ENCODE measurements at places on chromosomes 6 and 20.
A peak's percentile ranks its signal among the peaks of the same experiment; 100 is the strongest.

DNA sequence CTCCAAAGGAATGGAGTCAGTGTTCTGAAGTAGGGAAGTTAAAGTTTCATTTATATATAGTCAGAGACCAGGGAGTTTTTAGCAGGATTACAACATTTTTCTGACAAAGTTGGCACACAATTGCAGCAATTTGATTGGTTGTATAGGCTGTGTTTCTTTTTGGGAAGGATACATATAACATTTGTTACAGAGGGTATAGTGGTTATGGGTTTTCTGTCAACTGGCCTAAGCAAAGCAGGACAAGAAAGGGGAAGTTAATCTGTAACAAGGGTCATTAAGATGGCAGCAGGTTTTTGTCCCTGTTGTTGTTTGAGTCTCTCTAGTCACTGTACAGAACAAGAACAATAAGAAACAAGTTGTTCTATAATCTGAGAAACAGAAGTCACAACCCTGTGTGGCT, 41.4 kb downstream of the TPD52L1 start:
- no peak for DNase-seq

GRCh38 chr6:112014483-112014882, 39.4 kb upstream of the CCN6 start:
- peak; percentile 57 for DNase-seq

DNA sequence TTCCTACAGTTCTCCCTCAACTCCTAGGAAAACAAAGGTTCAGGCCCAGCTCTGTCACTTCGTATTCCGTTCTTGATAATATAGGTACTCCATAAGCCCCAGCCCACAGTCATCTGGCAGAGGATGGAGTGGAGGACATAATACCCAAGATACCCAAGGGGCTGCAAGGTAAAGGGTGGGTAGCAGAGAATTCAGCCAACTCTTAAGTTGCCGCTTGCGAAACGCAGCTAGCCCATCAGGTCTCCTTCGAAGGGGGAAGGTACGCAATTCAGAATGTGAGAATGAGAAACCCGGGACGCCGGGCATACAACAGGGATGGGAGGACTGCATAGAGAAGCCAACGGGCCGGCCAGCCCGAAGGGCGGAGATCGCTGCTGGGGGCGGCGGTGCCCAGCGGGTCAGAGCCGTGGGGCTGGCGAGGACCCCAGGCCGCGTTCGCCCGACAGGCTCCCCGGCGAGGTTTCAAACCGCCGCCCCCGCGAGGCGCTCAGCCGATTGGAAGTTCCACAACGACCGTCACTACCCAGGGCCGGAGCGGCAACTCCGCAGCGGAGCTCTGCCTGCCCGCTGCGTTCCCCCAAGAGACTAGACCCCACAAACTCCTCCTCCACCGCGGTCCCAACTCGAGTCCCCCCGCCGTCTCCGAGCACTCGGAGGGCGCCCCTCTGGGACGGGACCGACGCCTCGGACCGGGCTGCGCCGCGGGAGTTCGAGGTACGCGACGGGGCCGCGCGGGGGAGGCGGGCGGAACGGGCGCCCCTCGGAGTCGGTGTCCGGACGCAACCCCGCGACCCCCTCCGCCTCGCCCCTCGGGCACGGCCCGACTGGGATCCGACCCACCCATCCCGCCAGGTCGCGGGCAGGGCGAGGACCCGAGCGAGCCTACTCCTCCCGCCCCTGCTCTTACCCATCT, 911 bp downstream of the CDK19 start:
- DNase-seq = peak; percentile 70

GRCh38 chr6:41464481-41464880, 81.7 kb upstream of the FOXP4 start:
- peak; percentile 79 for DNase-seq

DNA sequence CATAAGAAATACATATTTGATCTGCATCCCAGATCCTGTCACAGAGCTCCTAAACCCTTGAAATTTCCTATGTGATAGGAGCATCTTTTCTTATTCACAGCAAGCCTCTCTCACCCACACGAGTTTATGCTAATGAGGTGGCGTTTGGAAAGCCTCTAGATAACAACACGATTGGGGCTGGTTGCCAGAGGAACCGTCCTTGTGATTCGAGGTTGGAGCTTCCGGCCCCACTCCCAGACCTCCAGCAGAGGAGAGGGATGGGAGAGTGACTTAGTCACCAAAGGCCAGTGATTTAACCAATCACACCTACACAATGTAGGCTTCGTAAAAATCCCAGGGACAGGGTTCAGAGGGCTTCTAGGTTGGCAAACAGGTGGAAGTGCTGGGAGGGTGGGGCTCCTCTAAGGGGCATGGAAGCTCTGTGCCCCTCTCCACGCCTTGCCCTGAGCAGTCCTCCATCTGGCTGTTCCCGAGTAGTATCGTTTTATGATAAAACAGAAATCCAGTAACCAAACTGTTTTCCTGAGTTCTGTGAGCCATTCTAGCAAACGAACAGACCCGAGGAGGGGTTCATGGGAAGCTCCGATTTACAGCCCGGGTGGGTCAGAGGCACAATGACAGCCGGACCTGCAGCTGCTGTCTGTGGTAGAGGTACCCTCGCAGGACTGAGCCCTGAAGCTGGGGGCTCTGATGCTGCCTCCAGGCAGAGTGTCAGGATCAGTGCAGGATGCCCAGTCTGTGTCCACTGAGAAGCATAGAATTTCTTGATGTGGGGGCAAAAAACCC, 238.1 kb upstream of the ARID1B start:
- DNase-seq = no peak

All from ELR (cell line).